ENCODE measurements at places on chromosomes 16 and 17.

- no peak for DNase-seq
Observed at GRCh38 chr16:23871924-23872323, 36.1 kb downstream of the PRKCB start.

DNA sequence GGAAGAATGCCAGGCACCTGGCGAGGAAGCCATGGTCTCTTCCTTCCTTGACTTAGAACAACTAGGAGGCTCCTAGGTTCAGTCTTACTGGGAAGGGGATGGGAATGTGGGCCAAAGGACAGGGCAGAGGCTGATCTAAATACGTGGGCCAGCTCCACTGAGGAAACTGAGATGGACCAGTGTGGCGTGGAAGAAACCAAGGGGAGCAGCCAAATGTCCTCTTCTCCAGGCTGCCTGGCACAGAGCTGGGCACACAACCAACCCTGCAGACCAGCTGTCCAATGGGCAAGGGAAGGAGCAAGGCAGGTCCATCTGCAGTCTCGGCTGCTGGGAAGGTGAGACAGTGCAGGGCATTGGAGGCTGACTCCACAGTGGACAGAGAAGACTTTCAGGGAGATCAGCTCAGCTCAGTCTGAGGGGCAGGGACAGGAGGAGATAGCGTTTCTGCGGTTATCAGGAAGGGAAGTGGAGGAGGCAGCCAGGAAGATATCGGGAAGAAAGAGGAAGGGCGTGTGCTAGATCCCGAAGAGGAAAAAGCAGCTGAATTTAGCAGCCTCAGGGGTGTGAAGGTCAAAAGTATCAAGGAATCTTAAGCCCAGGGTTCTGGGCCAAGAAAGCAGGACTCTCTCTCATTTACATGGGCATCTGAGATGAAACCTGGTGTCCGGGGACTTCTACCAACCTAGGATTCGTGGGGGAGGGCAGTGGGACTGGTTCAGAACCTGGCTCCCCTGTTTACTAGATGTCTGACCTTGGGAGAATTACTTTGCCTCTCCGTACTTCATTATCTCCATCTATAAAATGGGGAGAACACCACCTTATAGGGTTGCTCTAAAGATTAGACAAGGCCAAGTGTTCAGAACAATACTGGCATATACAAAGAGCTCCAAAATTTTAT is 1.8 kb downstream of the KIFC3 start:
- no peak for DNase-seq

DNA sequence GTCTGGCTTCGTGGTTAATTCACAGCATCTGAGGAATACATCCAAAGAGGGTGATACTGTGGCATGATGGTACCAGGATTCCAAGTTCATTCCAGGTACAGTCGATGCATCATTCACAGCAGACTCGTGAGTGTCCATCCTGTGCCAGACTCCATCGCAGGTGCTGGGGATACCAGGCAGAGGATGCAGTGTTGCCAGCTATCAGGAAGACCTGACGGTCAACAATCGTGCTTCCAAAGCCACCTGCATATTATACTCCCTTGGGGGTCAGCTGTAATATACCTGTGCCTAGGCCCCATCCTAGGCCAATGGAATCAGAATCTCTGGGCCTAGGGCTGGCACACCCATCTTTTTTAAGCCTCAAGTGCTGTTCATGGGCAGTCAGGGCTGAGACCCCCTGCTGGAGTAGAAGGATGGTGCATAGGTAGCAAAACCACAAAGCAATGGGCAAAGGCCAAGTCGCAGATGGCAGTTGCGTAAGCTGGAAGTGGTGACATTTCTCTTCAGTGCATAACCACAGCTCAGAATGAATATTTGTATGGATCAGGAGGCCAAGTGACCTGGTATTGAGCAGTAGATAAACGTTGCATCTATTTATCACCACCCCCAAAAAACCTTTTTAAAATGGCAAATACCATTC is 42.9 kb upstream of the C16orf78 start:
- DNase-seq, result no peak

DNA sequence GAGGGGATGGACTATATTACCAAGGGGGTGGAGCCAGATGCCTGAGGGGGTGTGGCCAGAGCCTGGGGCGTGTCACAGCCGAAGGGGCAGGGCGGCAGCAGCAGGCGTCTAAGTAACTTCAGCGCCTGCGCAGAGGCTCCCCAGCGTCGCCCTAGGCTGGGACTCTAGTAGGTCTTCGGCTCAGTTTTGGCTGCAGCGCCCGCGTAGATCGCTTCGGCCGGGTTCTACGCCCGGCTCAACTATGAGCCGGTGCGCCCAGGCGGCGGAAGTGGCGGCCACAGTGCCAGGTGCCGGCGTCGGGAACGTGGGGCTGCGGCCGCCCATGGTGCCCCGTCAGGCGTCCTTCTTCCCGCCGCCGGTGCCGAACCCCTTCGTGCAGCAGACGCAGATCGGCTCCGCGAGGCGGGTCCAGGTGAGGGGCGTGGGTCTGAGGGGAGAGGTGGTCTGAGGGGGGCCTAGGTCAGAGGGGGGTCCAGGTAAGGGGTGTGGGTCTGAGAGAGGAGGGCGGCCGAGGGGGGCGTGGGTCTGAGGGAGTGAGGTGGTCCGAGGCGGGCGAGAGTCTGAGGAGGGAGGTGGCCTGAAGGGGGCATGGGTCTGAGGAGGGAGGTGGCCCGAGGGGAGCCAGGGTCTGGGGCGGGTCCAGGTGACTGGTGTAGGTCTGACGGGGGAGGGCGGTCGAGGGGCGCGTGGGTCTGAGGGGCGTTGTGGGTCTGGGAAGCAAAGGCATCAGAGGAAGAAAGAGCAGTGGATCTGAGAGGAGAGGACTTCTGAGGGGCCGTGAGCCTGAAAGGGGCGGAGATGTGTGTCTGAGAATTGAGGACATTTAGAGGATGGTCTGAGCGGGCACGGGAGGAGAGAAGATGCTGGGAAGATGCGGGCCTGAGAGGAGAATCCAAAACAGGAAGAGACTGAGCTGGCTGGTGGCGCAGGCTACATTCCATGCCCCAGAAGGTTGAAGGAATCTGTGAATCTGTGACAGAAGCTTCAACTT is at the start of gene LPCAT2:
LPCAT2 (plus strand) TSS at position 132 of the 991 bp plus-strand sequence; CDS start at position 242, 110 bp downstream.
- peak; percentile 89 for DNase-seq

DNA sequence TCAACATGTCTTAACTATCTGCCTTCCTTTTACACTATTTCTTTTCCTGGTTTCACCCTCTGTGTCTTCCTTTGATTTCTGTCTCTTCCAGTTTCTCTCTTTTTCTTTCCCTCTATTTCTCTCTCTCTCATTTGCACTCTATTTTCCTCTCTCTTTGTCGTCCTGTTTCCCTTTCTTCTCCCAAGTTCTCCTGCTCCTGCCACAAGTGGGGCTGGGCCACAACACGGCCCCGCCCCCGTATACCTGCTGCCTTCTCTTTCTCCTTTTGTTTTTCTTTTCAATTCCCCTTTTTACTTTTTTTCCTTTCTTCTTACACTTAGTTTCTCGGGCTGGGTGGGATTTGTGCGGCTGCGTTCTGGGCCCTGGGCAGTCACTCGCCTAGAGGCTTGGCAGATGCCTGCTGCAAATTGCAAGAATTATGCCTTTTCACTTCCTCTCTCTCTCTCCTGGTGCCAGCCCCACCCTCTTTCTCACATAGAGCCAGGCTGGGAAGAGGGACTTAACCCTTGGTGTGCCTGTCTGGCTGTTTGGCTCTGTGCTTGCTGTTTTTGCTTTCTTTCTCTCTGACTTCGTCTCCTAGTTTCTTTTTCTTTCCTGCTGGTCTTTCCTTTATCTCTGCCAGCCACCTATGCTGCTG is 2139.4 kb downstream of the TP53TG3F start:
- DNase-seq, result no peak

- DNase-seq, result no peak
Observed at GRCh38 chr17:19239544-19239943, 2.4 kb downstream of the EPN2 start.

DNA sequence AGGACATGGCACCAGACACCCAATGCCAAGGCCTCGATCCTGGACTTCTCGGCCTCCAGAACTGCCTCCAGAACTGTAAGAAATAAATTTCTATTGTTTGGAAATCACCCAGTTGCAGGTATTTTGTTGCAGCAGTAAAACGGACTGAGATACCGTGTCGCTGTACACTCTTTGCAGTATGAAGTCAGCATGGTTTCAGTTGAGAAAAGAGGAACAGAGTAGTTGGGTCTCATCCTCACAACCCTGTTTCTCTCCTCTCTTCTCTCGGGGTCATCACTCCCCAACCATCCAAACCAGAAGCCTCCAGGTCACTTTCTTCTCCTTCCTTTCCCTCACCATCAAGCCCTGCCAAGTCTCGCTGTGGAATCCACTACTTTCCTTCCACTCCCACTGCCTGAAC is 77.8 kb downstream of the ADCY9 start:
- DNase-seq, result no peak

GRCh38 chr17:68694791-68695485 is 93.8 kb upstream of the FAM20A start:
- peak; percentile 20 for DNase-seq

- peak; percentile 70 for DNase-seq
Observed at GRCh38 chr17:17666111-17666714, 15.0 kb upstream of the RAI1 start.

- DNase-seq, result no peak
Observed at GRCh38 chr16:88921591-88921990, 55.1 kb upstream of the PABPN1L start.
